ENCODE measurements at places on chromosomes 1 and 21.

GRCh38 chr1:189774721-189775287 is 702.9 kb downstream of the BRINP3 start:
- H3K36me3 ChIP-seq, result peaks cover 6% of the 10 kb centered on the region
- no peaks in the 10 kb centered on the region for H3K27me3 ChIP-seq
- no peak for DNase-seq
- H3K4me1 ChIP-seq, result no peaks in the 10 kb centered on the region
- no peak overlapping the region for H3K27ac ChIP-seq

GRCh38 chr21:27122686-27123085 is 155.8 kb upstream of the ADAMTS5 start:
- H3K4me1 ChIP-seq, result no peaks in the 10 kb centered on the region
- H3K27ac ChIP-seq, result no peak overlapping the region
- no peak for DNase-seq
- H3K27me3 ChIP-seq, result no peaks in the 10 kb centered on the region
- H3K4me3 ChIP-seq, result no peak overlapping the region

- H3K4me1 ChIP-seq, result no peaks in the 10 kb centered on the region
- H3K4me3 ChIP-seq, result no peak overlapping the region
- no peak for DNase-seq
- peaks cover 6% of the 10 kb centered on the region for H3K27me3 ChIP-seq
- no peaks in the 10 kb centered on the region for H3K36me3 ChIP-seq
- H3K27ac ChIP-seq, result no peak overlapping the region
Measured at GRCh38 chr1:85087659-85088407, 39.5 kb upstream of the MCOLN3 start.

DNA sequence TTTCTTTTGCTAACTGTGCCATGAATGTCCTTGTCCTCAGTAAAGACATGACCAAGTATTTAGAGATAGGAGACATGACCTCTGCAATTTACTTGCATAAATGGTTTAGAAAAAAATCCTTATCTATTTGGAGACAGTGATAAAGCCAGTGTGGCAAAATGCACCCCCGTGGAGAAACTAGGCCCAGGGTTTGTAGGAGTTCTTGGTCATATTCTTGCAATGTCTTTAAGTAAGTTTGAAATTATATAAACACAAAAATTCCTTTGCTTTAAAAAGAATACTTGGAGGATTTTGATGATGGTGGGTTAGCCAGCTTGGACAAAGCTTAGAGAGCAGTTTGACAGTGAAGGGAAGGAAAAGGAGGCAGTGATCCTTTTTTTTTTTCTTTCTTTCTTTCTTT is 101.9 kb upstream of the SLC45A1 start:
- no peak for DNase-seq
- H3K4me1 ChIP-seq, result peaks cover 39% of the 10 kb centered on the region
- H3K27ac ChIP-seq, result no peak overlapping the region
- no peak overlapping the region for H3K4me3 ChIP-seq
- H3K27me3 ChIP-seq, result peaks cover 36% of the 10 kb centered on the region

GRCh38 chr1:181104790-181105133 is 16.3 kb downstream of the IER5 start:
- H3K27ac ChIP-seq, result peak overlapping the region; percentile 75
- no peak for DNase-seq
- H3K4me3 ChIP-seq, result peak overlapping the region; percentile 90
- peaks cover 26% of the 10 kb centered on the region for H3K27me3 ChIP-seq
- peaks cover 47% of the 10 kb centered on the region for H3K4me1 ChIP-seq

GRCh38 chr1:87763483-87763882 is 434.8 kb downstream of the LMO4 start:
- no peak overlapping the region for H3K27ac ChIP-seq
- no peaks in the 10 kb centered on the region for H3K36me3 ChIP-seq
- H3K4me3 ChIP-seq, result no peak overlapping the region

DNA sequence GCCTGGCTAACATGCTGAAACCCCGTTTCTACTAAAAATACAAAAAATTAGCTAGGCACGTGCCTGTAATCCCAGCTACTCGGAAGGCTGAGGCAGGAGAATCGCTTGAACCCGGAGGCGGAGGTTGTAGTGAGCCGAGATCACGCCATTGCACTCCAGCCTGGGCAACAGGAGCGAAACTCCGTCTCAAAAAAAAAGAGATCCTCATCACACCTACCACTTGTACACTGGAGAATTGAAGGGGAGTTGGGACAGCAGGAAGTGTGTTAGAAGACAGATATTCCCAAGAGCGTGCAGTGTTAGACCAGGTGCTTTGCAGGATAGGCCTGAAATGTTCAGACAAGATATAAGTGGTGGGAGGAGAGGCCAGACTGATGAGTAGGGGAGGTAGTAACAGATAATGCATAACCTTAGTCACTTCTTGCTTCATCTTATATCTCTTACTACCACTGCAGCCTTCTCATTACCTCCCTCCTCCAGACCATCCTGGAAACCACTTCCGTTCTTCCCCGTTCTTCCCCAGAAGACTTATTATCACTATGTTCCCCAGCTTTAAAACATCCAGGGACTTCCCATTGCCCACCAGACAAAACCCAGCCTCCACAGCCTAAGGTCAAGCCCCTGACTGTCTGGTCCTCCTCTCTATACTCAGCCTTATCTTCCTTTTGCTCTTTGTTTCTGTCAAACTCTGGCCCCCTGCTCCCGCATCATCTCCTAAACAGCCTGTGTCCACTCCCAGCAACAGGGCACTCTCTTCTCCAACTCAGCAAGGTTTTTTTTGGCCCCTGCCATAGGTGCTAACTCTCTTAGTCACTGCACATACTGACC is 21.3 kb downstream of the FAM20B start:
- no peaks in the 10 kb centered on the region for H3K27me3 ChIP-seq
- no peak for DNase-seq
- H3K4me1 ChIP-seq, result peaks cover 8% of the 10 kb centered on the region
- H3K4me3 ChIP-seq, result no peak overlapping the region

- DNase-seq, result no peak
- peaks cover 4% of the 10 kb centered on the region for H3K36me3 ChIP-seq
- no peak overlapping the region for H3K27ac ChIP-seq
- peaks cover 28% of the 10 kb centered on the region for H3K27me3 ChIP-seq
- no peak overlapping the region for H3K4me3 ChIP-seq
Measured at GRCh38 chr21:32958288-32959002, 67.3 kb upstream of the OLIG2 start.

DNA sequence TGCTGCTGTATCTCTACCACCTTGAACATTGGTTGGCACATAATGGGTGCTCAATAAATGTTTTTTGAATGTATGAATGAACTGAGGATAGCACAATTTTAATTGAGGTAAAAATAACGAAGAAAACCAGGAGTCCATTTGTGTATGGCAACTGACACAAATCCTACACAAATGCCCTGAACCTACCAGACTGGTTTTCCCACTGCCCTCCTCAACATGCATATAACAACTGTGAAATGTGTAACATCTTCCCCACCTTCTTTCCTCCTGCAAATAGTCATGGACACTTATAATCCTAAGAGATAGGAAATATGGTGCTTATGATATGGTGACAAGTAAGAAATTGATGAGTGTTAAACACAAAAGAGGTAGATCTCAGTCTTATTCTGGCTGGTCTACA is 9.9 kb upstream of the LMO4 start:
- H3K36me3 ChIP-seq, result no peaks in the 10 kb centered on the region
- H3K4me3 ChIP-seq, result no peak overlapping the region
- H3K4me1 ChIP-seq, result peaks cover 13% of the 10 kb centered on the region
- no peaks in the 10 kb centered on the region for H3K27me3 ChIP-seq
- no peak overlapping the region for H3K27ac ChIP-seq

DNA sequence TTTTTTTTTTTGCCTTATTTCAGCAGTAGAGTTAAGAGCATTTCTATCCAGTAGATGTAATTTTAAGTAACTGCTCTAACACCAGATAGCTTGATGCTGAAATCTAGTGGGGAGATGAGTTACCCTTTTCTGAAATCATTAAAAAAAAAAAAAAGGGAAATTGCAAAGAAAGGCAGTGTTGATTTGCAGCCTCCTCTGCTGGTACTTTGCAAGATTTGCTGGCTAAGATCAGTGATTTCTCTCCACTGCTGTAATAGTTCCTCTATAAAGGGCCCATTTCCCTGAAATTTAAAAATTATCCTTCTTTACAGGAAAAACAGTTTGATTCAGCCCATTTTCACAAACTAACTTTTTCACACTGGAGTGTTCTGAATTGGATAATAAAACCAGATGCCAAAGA is 120.6 kb downstream of the PTBP2 start:
- H3K27ac ChIP-seq, result no peak overlapping the region
- no peaks in the 10 kb centered on the region for H3K36me3 ChIP-seq
- H3K27me3 ChIP-seq, result no peaks in the 10 kb centered on the region
- no peak for DNase-seq

DNA sequence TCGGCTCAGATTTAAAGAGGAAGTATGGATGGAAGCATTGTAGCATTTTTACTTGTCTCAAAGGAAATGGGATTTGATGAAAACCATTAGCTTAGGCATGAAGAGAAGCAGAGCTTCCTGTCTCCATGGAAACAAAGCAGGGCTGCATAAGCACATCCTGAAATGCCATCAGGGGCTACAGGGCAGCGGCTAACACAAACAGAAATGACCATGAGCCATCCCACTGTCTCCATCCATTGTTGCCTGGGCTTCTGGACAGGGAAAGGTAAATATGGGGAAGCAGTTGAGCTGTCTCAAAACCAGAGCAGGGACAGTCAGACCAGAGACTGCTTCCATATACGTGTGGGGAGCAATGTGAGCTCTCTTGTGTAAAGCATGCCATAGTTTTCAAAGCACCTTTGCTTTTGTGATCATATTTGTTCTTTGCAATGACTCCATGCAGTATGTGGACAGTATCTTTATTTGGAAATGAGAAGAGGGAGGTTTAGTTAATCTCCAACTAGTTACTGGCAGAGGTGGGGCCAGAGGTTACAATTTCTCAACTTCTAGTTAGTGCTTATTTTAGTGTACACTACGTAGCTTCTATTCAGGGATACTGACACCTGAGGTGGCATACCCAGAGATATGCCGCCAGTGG is 176.1 kb downstream of the CACNA1E start:
- no peak for DNase-seq
- no peak overlapping the region for H3K4me3 ChIP-seq
- no peaks in the 10 kb centered on the region for H3K4me1 ChIP-seq
- peaks cover 17% of the 10 kb centered on the region for H3K27me3 ChIP-seq
- H3K27ac ChIP-seq, result no peak overlapping the region

- no peak for DNase-seq
- no peak overlapping the region for H3K27ac ChIP-seq
- no peaks in the 10 kb centered on the region for H3K36me3 ChIP-seq
- H3K4me1 ChIP-seq, result peaks cover 10% of the 10 kb centered on the region
- H3K4me3 ChIP-seq, result no peak overlapping the region
- no peaks in the 10 kb centered on the region for H3K27me3 ChIP-seq
Measured at GRCh38 chr1:43994794-43995790, 3.7 kb downstream of the CCDC24 start.

GRCh38 chr1:208603721-208604120 is 359.5 kb upstream of the PLXNA2 start:
- H3K36me3 ChIP-seq, result no peaks in the 10 kb centered on the region
- H3K4me3 ChIP-seq, result no peak overlapping the region
- H3K27ac ChIP-seq, result no peak overlapping the region
- no peaks in the 10 kb centered on the region for H3K4me1 ChIP-seq
- no peak for DNase-seq

- no peaks in the 10 kb centered on the region for H3K4me1 ChIP-seq
- H3K27me3 ChIP-seq, result peaks cover 30% of the 10 kb centered on the region
Measured at GRCh38 chr1:163174524-163175437, 27.9 kb downstream of the RGS5 start.

DNA sequence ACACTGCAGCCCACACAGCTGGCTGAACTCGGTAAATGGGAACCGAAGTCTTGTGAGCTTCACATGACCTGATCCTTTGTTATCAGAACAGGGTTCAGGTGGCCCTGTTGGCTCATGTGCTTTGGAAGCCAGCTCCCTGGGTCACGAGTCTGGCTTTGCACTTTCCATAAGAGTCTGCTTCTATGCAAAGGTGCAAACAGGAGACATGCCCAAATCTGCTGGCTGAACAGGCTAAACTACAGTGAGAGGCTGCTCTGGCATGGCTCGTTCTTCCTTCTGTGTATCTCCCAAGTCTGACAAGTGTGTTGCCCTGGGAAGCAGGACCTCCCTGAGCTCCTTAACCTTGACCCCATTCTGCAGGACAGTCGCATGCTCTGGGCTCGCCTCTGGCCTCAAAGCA is 549.6 kb downstream of the KIF26B start:
- no peaks in the 10 kb centered on the region for H3K4me1 ChIP-seq
- no peaks in the 10 kb centered on the region for H3K36me3 ChIP-seq
- H3K4me3 ChIP-seq, result no peak overlapping the region
- DNase-seq, result no peak
- no peak overlapping the region for H3K27ac ChIP-seq

DNA sequence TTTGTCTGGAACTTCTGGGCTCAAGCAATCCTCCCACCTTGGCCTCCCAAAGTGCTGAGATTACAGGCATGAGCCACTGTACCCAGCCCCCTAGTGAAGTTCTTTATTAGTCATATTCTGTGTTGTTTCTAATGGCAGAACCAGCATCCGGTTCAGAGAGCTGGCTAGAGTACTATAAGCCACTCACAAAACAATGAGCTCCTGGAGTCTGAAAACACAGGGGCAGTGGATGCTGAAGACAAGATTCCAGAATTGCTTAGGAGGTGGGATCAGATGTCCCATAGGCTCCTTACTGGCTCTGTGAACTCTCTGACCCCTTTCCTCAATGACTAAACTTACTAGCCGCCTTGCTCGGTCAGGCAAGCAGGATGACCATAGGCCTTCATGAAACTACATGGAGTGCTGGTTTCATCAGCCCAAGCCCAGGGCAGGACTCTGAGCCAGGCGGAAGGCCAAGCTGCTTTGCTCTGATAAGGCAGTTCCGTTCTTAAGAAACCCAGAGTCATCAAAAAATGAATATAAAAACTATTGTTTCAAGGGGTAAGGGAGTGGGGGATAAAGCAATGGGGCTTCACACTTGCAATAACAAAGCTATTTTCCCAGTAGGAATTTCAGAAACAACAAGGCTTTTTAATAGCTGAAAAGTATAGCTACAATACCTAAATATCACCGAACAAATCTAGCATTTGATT is 8.1 kb downstream of the MTHFR start:
- H3K27ac ChIP-seq, result no peak overlapping the region
- DNase-seq, result no peak
- peaks cover 19% of the 10 kb centered on the region for H3K4me1 ChIP-seq
- no peak overlapping the region for H3K4me3 ChIP-seq
- no peaks in the 10 kb centered on the region for H3K27me3 ChIP-seq

DNA sequence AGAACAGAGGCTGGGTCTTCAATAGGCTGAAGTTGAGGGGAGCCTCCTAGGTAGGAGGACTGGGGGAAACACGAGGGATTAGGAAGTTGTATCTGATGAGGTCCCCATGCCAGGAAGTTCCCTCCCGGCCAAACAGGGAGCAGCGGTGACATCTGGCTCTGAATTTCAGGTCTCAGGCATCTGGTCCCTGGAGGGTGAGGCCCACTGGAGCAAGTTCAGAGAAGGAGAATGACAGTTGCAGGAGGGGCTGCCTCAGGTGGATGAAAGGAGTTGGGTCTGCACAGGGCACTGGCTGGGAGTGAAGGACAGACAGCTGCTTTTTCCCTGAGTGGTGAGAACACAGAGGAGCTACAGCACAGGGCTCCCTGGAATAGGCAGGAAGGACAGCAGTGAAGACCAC is 9.1 kb downstream of the TMEM9 start:
- no peaks in the 10 kb centered on the region for H3K4me1 ChIP-seq
- H3K4me3 ChIP-seq, result no peak overlapping the region
- DNase-seq, result peak; percentile 34
- H3K27ac ChIP-seq, result no peak overlapping the region

- H3K27ac ChIP-seq, result no peak overlapping the region
- no peaks in the 10 kb centered on the region for H3K4me1 ChIP-seq
Measured at GRCh38 chr1:58437623-58438022, 108.9 kb downstream of the OMA1 start.

- no peak for DNase-seq
- H3K4me3 ChIP-seq, result no peak overlapping the region
- peaks cover 3% of the 10 kb centered on the region for H3K27me3 ChIP-seq
Measured at GRCh38 chr1:33428661-33429060, 2.2 kb downstream of the PHC2 start.

Data from natural killer cell treated with Interleukin-12 subunit alpha and Interleukin-12 subunit beta and Interleukin-15 and Interleukin-18, amount 100 ng/mL, for 72 hours (primary cell).